Stimulated activated CD4-positive, alpha-beta T cell treated with anti-CD3 and anti-CD28 coated beads, TNF-alpha, amount 100 ng/mL, for 1 hour (primary cell): ENCODE measurements at places on chromosomes 12 and 14.
A peak's percentile ranks its signal among the peaks of the same experiment; 100 is the strongest.

- no peak for DNase-seq
Observed at GRCh38 chr14:24307575-24308341, at the start of gene CIDEB. CIDEB (minus strand) TSS chr14:24307977; CDS start chr14:24307858, 119 bp downstream.

- no peak for DNase-seq
Observed at GRCh38 chr14:51094282-51094821, 553 bp downstream of the TRIM9 start.

GRCh38 chr12:12622418-12622817, 10.7 kb downstream of the CREBL2 start:
- DNase-seq = no peak

- DNase-seq = no peak
Observed at GRCh38 chr12:59916988-59917387, 321.2 kb downstream of the SLC16A7 start.

- no peak for DNase-seq
Observed at GRCh38 chr12:8709124-8709830, 11.5 kb downstream of the RIMKLB start.

- no peak for DNase-seq
Observed at GRCh38 chr12:12396694-12397093, 39.8 kb downstream of the BORCS5 start.

DNA sequence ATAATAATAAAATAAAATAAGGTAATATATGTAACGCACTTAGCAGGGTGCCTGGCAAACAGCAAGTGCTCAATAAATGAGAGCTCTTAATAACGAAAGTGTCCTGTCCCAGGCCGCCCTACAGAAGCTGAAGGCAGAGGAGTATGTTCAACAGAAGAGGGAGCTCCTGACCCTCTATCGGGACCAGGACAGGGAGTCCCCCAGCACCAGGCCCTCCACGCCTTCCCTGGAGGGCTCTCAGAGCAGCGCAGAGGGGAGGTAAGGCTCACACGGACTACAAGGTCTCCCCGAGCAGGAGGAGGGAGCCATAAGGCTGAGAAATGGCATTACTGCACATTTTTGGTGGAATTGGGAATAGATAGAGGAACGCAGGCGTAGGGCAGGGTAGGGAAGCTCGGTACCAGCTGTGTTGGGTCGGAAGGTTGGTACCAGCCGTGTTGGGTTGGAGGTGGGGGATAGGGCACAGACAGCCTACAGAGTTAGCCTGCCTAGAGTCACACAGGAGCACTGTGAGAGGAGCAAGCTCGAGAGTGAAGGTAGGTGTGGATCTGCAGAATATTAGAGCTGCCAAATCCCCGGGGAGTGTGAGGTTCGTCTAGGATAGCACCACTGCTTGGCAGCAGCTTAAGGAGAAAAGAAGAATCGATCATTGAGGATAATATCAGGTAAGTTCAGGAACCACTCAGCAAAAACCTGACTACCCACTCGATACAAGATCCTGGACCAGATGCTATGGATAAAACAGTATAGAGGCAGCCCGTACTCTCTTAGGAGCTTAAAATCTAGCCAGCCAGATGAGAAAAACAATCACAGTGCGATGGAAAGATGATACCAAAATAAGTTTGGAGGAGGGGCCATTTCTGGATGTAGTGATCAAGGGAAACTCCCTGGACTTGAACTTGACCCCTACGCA, 15.3 kb downstream of the TNFRSF1A start:
- no peak for DNase-seq

- DNase-seq = no peak
Observed at GRCh38 chr12:2183556-2184541, 131.1 kb downstream of the CACNA1C start.

DNA sequence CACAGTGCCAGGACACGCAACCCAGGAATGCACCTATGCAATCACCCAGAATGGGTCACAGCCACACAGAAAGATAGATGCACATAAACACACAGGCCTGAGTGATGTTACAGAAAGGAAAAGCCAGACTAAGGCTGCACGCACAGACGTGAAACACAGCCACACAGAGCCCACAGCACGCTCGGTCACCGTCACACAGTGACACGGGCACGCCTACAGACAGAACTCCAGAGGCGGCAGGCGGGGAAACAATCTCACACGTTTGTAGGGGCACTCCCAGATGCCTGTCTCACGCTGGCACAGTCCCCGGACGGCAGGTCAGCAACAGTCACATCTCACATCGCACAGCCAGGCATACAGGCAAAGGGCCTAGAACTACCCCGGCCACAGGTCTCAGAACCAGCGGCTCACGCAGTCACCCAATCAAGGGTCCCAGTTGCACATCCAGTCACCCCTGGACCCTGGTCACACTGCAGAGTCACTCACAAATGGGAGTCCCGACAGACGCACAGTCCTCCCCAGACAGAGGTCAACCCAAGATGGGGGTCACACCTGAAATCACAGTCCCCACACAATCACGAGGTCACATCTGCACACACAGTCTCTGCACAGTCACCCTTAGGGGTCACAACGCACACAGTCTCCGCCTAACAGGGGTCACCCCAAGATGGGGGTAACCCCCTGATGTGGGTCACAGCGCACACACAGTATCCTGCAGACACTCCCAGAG, 790 bp downstream of the SSH1 start:
- peak; percentile 5 for DNase-seq

GRCh38 chr14:44961151-44961553, 595 bp downstream of the KLHL28 start:
- DNase-seq = no peak

DNA sequence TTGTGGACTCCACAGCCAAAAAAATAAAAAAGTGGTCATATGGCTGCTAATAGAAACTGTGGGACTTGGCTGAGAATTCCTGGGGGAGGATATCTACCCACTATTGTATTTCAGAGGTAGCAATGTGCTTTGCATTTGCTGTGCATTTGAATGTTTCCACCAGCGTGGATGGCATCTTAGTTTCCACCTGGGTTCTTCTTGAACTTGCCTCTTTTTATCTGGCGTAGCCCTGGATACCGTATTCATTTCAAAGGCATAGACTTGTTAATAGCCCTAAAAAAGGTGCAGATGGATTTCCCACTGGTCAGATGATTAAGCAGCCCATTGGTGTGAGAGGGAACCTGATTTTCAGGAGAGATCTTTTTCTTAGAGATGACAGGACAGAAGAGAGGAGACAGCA, 1.9 kb upstream of the MYF5 start:
- DNase-seq = no peak

GRCh38 chr14:70809225-70810219, at the start of gene MAP3K9:
MAP3K9 (minus strand) TSS chr14:70809513; CDS start chr14:70809171, 342 bp downstream.
- peak; percentile 53 for DNase-seq

DNA sequence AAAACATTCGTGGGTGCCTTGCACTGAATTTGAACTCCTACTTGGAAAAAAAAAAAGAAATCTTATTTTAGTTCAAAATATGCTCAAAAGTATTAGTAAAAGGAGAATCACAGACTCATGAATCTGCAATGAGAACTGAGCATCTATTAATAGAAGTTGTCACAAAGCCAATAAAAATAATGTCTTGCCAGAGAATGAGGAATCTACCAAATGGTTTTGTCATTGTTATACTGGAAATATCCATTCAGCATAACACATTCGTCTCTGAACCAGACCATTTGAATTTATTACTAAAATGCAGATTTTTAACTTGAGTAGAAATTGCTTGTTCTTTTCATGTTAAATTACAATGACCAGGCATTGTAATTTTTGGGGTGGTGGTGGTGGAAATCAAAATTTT, 11.6 kb upstream of the PTPRB start:
- DNase-seq = no peak

GRCh38 chr12:124758266-124759220, 105.1 kb downstream of the SCARB1 start:
- no peak for DNase-seq

- DNase-seq = no peak
Observed at GRCh38 chr12:65993173-65993572, 137.4 kb downstream of the LLPH start.

DNA sequence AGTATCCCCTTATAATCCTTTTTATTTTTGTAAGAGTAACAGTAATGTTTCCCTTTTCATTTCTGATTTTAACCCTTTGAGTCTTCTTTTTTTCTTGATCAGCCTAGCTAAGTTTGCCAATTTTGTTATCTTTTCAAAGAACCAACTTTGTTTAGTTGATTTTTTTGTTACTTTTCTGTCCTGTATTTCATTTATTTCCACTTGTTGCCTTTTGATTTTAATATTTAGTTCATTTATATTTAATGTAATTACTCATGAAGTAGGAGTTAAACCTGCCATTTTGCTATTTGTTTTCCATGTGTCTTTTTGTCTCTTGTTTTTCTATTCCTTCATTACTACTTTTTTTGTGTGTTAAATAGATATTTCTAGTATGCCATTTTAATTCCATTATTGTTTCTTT, 146.4 kb downstream of the ANO6 start:
- no peak for DNase-seq

- no peak for DNase-seq
Observed at GRCh38 chr14:68193970-68194681, 374.5 kb downstream of the RAD51B start.

- no peak for DNase-seq
Observed at GRCh38 chr12:67988601-67989021, 636 bp upstream of the IFNG-AS1 start.

- no peak for DNase-seq
Observed at GRCh38 chr14:105388110-105388951, 10.0 kb upstream of the TEX22 start.

- DNase-seq = peak; percentile 95
Observed at GRCh38 chr12:2890388-2891239, at the start of gene TULP3. TULP3 (plus strand) TSS chr12:2890891; CDS start chr12:2890948, 57 bp downstream.

DNA sequence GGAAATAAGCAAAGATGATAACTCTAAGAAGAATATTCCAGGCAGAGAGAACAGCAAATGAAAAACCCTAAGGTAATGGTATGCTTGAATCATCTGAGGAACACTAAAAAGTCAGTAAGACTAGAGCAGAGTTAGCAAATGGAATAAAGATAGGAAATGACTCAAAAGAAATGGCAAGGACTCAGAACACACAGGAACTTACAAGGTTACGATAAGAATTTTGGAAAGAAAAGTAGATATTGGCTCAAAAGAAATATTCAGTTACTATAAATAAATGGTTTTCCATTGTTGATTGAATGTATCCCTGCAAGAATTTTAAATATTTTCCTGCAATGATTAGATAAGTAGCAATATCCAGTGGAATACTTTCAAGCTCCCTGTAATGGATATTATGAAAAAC, 705.8 kb downstream of the C12orf50 start:
- no peak for DNase-seq

GRCh38 chr12:43951286-43951685, 115.4 kb downstream of the TMEM117 start:
- DNase-seq = no peak

- DNase-seq = no peak
Observed at GRCh38 chr12:53070877-53071492, 8.2 kb downstream of the SPRYD3 start.

DNA sequence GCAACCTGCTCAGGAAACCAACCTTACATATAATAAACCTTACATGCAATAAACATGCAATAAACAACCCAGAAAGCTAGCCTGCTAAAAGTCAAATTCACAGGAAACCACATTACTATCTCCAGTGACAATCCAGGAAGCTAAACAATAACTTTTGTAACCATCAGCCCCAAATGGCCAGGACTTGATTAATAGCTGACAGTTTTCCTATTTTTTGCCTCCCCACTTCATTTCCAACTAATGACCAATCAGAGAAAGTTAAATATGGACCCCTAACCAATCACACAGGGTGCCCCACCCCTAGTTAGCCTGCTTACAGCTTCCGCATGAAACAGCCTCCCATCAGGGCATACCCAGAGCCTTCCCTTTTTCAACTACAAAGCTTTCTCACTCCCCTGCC, 152.2 kb upstream of the LMNTD1 start:
- no peak for DNase-seq

GRCh38 chr12:8088574-8088973, 6.5 kb downstream of the NECAP1 start:
- no peak for DNase-seq

DNA sequence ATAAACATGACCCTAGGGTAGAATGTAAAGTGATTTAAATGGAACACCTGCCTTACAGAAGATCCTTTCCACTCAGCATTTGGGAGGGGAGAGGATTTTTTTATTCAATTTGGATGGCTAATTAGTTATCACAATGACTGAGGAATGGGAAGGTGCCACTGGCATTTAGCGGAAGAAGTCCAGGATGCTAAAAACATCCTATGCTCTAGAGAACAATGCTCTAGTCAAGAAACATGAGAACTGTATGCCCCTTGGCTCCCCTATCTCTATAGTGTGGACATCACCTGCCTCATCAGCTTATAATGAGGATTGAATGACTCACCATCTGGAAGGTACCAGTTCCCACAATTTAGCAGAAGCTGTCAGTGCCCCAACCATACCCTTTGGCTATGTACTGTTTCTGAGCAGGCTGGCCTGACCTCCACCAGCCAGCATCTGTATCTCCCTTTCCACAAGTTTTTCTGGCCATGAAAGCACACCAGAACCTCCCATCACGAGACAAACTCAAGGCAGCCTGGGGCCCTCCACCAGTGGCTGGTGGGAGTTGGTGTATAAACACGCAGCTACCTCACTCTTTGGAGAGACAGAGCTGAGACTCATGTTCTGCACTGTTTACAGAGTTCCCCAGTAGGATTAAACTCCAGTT, 109.7 kb upstream of the VASH1 start:
- no peak for DNase-seq
